ENCODE measurements at places on chromosomes 11 and 22. TPM values are rescaled to one million over a fixed set of nuclear protein-coding genes. Genes with fewer than 3 reads are reported as not detected.

DNA sequence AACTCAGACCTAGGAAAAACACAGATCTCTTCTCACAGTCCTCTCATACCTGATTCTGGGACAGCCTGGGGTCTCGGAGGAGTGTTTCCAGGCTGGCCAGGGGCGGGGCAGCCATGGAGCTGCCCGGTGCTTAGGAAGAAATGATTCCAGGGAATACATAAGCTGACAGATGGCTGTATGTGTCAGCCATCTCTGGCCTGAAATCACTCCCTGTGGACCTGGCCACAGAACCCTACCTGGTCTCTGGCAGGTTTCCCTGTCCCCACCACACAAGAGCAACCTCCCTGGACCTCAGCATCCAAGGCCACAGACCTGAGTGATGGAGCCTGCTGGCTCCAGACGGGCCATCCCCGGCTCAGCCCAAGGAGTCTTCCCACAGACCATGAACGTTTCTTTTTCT, 10.0 kb downstream of the GGA1 start:
- H3K27ac ChIP-seq, result no peak overlapping the region
- H3K4me1 ChIP-seq, result peaks cover 3% of the 10 kb centered on the region
- no peak for DNase-seq
- H3K27me3 ChIP-seq, result no peaks in the 10 kb centered on the region
- peaks cover 22% of the 10 kb centered on the region for H3K36me3 ChIP-seq

- H3K36me3 ChIP-seq, result no peaks in the 10 kb centered on the region
- no peak overlapping the region for H3K27ac ChIP-seq
- no peak overlapping the region for H3K4me3 ChIP-seq
These were observed 4.9 kb upstream of the CNTN5 start for GRCh38 chr11:99015634-99016454.

DNA sequence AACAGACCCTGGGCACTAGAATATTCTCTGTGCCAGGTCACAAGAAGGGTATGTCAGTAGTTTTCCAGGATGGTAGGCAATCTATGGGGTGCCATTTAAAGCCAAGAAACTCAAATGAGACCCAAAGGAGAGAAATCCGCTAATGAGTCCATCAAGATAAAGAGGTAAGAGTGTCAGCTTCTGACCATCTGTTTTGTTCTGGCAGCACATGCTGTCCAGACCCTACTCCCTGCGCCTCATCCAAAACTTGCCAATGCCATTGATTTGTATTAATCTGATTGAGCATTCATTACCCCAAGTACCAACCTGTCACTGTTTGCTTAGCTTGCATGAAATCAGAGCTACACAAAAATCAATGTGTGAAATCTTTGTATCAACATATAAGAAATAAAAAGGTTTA, 229.0 kb downstream of the BLID start:
- no peaks in the 10 kb centered on the region for H3K36me3 ChIP-seq
- no peak for DNase-seq
- H3K4me1 ChIP-seq, result no peaks in the 10 kb centered on the region
- no peak overlapping the region for H3K27ac ChIP-seq
- no peak overlapping the region for H3K4me3 ChIP-seq

DNA sequence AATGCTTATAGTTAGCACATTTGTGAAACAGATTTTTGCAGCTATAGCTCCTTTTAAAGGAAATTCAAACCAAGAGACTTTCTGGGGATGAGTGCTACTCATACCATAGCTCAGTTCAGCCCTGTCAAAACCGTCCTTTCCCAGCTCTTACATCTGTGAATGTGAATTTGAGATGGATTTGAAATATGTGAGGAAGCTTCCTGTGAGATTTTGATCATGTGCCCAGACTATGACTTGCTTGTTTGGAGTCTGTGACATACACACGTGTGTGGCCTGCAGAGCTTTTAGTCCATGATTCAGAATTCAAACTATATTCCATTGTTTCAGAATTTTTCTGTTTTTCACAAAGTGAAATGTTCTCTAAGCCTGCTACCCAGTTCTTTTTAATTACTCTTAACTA, 4.4 kb upstream of the MMP1 start:
- DNase-seq, result no peak
- no peaks in the 10 kb centered on the region for H3K36me3 ChIP-seq
- peaks cover 4% of the 10 kb centered on the region for H3K27me3 ChIP-seq
- H3K4me3 ChIP-seq, result no peak overlapping the region
- H3K4me1 ChIP-seq, result no peaks in the 10 kb centered on the region
- no peak overlapping the region for H3K27ac ChIP-seq

GRCh38 chr11:72930008-72930407, 115.8 kb downstream of the ATG16L2 start:
- no peak overlapping the region for H3K4me3 ChIP-seq
- no peaks in the 10 kb centered on the region for H3K36me3 ChIP-seq
- DNase-seq, result no peak
- no peak overlapping the region for H3K27ac ChIP-seq
- no peaks in the 10 kb centered on the region for H3K27me3 ChIP-seq

OR2AT4 gene
- total RNA-seq, result not detected

RBMXL2 gene
- total RNA-seq, result not detected
